ENCODE measurements at places on chromosomes 16 and 17.
A peak's percentile ranks its signal among the peaks of the same experiment; 100 is the strongest.

GRCh38 chr17:20063665-20064648 lies 54.8 kb downstream of the SPECC1 start:
- peak; percentile 96 for DNase-seq

DNA sequence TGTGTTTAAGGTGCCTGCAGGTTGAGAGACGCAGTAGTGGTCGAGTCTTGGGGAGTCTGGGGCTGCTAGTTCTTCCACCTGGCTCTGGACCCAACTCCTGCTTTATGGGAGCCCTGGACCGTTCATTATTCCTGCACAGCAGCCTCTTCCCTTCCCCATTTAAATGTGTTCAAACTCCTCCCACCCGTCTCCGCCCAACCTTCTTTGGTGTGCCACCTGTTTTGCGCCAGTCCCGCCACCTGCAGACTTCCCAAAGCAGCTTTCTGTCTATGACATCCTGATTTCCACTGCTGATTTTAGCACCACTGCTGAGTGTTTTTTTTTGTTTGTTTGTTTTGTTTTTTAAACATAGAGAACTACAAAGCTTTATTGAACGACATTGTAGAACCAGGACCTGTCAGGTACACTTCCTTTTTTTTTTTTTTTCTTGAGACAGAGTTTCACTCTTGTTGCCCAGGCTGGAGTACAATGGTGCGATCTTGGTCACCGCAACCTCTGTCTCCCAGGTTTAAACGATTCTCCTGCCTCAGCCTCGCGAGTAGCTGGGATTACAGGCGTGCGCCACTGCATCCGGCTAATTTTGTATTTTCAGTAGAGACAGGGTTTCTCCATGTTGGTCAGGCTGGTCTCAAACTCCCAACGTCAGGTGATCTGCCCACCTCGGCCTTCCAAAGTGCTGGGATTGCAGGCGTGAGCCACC lies 12.8 kb downstream of the ADORA2B start:
- no peak for DNase-seq

DNA sequence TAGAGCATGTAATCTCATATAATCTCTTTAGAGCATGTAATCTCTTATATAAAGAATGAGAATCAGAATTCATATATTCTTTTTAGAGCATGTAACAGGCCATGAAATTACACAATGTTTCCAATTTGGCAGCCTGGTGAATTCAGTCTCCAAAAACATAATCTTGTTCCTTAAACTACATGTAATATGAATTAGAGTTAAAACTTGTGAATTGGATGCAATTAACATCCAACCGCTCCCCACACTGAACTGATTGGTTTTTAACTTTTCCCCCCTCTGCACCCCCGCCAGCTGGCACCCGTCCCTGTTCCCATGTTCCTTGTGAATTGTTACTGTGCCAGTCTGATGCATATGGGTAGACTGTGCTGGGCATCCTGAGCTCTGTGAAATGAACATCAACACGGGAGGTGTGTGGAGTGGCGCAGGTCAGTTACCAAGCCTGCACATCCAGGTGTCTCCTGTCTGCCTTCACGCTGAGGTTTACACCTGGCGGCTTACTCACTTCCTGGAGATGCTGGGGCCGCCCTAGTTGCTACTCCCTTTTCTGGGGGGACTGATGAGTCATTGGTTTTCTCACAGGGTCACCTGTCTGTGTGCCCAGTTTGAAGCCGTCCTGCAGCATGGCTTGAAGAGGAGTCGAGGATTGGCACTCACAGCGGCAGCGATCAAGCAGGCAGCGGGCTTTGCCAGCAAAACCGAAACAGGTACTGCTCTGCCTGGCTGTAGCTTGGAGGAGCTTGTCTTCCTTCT lies 50.4 kb downstream of the SNX29 start:
- no peak for DNase-seq

DNA sequence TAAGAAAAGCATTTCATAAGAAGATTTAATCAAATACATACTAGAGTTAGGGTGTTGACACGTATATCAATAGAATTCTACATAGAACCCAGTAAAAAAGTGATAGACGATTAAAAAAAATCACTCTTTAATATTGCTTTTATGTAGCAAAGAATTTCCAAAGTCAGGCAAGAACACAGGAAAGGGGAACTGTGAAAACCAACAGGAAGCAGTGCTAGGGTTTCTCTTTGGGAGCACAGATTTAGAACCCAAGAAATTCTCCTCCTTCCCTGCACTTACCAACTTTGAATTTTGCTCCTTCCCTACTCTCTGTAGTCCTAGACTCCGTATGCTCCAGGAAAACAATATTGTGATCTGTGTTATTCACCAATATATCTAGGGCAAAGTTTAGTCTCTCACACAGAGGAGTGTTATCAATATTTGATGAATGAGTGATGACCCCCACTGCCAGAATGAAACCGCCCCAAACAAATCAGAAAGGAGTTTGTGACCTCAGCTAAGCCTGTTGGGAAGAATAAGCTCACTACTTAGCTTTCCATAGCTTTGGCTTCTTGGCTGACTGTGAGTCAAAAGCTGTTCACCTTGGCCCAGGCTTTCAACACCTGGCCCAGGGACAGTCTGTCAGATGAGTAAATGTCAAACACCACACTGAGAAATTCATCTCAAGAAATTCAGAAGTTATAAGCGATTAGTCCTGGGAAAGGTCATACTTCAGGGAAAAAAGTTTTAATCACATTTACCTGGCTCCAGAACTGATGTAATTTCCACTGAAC lies 8.6 kb downstream of the RFWD3 start:
- no peak for DNase-seq

DNA sequence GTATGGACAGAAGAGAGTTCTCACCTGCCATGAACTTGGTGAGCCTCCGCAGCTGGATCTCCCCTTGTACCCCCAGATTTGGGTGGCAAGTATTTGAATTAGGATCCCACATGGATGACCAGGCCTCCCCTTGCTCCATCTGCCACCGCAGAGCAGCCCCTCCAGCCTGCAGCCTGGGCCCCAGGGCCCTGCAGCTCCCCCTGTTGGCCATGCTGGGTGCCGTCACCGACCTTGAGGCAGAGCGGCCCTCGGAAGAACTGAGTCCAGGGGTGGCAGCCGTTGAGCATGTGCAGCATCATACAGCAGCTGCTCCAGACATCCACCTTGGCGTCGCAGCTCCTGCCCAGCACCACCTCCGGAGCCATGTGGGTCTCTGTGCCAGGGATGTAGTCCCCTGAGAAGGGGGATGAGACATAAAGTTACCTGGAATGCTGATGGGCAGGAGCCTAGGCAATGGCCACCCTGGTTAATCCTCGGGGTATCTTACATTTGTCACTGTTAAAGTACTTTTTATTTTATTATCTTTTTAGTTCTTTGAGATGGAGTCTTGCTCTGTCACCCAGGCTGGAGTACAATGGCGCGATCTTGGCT lies 9.0 kb upstream of the SPATA32 start:
- DNase-seq: no peak

GRCh38 chr17:42766124-42766523 lies 5.1 kb downstream of the RAMP2 start:
- DNase-seq: no peak

DNA sequence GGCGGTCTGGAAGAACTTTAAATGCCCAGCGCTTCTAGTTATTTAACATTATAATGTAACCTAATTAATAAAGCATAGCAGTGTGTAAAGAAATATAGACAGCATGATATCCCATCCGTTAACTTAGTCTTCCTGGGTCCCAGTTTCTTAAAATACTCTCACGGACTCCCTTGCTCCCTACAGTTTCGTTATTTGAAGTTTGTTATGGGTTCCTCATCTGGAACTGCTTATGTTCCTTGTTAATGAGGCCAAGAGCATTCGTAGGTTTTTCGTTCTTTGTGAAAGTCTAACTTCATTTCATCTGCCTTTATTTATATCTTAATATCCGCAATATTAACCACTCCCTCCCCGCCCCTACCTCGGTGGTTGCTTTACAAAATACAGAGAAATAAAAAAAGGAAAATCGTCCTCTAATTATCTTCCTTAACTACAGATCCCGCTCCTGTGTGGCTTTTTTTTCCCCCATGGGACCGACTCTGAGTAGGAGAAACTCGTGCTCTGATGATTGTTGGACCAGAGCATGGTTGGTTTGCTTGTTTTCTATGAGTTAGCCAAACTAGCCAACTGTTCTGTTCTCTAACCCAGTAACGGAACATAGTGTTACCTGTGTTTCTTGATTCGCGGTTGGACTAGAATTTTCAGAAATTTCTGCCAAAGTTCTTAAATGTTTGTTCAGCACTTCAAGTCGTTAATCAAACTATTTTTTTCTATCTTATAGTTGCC lies 863 bp downstream of the ADPRM start:
- no peak for DNase-seq

DNA sequence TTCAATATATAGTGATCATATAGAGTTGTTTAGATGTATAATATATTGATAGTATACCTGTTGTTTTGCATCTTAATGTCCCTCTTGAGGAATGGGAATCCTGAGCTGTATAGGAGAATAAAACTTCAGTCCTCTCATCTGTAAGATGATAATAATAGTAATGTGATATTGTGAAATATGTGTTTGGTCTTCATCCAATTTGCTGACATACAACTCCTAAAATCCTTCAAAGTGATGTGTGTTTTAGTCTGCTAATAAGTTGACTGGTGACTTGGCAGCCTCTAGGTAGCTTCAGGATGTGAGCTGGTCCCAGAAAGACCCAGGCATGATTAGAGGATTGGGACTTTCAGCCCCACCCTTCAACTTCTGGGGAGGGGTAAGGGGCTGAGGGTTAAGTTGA lies 22.8 kb upstream of the NFAT5 start:
- no peak for DNase-seq
